ENCODE measurements at places on chromosomes 12 and 14.

- no peak for DNase-seq
Measured at GRCh38 chr12:18361433-18361832, 100.1 kb downstream of the PIK3C2G start.

GRCh38 chr12:92362785-92363184 is 217.1 kb upstream of the BTG1 start:
- DNase-seq = no peak

- DNase-seq = no peak
Measured at GRCh38 chr14:55688566-55688965, 108.6 kb downstream of the KTN1 start.

GRCh38 chr14:92507174-92507768 is 6.3 kb upstream of the RIN3 start:
- DNase-seq = no peak

GRCh38 chr12:93438266-93439050 is 3.3 kb downstream of the UBE2N start:
- DNase-seq = no peak

GRCh38 chr12:51383269-51383905 is 7.8 kb downstream of the GALNT6 start:
- DNase-seq = no peak

- no peak for DNase-seq
Measured at GRCh38 chr14:60815371-60815770, 80.8 kb downstream of the MNAT1 start.

GRCh38 chr12:91991399-91992187 is 154.1 kb downstream of the BTG1 start:
- no peak for DNase-seq

GRCh38 chr12:56029666-56030293 is 8.9 kb downstream of the IKZF4 start:
- no peak for DNase-seq

GRCh38 chr12:129558036-129558435 is 345.8 kb downstream of the TMEM132D start:
- DNase-seq = no peak

GRCh38 chr12:95022477-95022876 is 19.0 kb upstream of the NDUFA12 start:
- no peak for DNase-seq

DNA sequence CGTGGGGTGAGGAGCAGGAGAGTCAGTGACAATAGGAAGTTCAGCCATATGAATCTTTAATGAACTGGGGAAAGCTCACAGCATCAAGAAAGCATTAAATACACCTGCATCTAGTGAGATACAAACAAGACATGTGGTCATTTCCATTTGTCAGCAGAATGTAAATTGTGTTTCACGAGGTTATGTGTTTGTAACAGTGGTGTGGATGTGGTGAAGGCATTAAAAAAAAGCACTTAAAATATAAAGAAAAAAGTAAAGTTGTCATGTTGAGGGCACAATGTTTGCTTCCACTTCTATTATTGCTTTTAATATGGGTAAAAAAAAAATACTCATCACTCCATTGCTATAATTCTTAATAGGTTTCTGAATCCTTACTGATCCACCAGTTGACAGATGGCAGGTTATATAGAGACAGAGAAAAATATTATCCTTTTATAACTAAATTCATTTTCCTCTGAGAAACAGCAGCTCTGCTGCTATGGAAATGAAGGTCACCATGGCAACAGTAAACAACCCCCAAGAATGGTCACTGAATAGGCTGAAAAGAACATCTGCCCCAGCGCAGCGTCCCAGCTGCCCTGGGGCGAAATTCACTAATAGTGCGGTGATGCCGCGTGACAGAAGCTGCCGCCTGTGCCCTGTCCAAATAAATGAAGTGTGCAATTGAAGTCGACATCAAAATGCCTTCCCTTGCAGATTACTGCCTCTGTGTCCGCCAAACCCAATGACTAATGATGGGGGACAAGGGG is 226.1 kb downstream of the FOXN3 start:
- DNase-seq = no peak

GRCh38 chr12:113660936-113661335 is 189.3 kb upstream of the LHX5 start:
- DNase-seq = no peak

DNA sequence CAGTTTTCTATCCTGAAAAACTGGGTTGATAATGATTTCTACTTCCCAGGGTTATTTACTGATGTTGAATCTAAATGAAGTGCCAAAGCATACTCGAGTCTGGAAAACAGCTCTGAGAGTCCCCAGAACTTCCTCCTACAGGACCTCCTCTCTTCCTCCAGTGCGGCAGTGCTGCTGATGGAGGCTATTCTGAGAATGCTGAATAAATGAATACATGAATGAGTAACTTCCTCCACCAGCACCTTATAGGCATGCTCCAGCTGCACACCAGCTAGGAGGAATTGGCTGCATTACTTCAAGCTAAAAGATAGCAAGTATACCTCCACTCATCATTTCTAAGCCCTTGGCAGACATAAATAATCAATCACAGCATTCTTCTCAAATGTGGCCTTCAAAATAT is 448.8 kb upstream of the CCDC196 start:
- no peak for DNase-seq

DNA sequence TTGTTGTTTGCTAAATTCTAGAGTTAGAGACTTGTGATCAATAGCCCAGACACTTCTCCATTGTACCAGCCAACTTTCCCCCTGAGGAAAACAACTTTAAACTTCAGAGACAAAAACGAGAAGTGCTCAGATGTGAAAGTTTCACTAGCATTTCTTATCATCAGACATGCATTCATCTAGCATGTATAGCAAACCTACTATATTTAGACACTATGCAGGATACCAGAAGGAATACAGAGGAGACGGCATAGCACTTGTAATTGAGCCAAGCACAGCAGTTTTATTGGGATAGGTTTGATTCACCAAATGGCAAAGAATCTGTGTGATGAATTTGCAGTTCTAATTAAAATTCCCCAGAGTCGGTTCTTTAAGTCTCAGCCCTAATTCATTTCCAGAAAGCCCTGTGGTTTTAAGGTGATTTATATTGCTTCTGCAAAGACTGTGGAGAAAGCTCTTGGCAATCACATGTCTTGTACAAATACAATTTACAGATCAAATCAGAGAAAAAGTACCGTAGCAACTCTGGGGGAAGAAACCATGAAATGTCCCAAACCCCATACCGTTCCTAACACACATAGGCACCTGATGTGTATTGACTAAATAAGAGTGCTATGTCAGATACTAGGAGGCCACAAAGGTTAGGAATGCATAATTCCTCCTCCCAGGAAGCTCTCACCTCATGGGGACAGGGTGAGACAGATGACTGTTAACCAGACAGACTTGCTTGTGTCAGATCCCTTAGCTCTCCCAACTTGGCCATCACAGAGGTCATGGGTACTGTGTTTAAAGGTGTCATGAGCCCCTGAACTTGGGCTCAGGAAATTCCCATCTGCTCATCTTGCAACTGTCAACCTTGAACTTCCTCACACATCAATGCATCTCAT is 69.6 kb upstream of the KRAS start:
- no peak for DNase-seq

DNA sequence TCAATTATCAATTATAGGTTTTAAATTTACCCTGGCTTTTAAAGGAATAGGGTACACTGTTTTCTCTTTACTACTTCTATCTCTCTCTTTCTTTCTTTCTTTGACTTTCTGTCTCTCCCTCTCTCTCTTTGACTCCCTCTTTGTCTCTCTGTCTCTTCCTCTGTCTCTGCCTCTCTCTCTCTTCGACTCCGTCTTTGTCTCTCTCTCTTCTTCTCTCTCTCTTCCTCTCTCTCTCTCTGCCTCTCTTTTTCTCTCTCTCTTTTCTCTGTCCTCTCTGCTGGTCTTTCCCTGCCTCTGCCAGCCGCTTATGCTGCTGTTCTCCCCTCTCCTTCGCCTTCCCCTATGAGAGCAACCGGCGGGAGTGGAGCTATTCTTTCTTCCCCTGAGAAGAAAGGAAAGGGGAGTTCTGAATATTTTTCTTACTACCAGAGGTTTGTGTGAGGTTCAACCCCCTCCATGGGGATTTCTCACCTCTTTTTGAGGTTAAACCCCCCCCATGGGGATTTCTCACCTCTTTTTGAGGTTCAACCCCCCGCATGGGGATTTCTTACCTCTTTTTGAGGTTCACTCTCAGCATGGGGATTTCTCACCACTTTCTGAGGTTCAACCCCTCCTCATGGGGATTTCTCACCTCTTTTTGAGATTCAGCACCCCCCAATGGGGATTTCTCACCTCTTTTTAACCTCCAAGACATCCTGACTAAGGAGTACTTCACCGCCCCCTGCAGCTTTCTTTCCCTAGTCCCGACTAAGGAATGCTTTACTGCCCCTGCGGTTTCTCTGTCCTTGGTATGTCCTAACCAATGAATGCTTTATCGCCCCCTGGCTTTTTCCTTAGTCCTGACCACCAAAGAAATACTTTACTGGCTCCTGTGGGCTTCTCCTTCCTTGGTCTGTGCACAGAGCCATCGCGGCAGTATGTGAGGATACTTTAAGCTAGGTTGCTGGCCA is 27.4 kb upstream of the DDHD1 start:
- DNase-seq = peak; percentile 0

DNA sequence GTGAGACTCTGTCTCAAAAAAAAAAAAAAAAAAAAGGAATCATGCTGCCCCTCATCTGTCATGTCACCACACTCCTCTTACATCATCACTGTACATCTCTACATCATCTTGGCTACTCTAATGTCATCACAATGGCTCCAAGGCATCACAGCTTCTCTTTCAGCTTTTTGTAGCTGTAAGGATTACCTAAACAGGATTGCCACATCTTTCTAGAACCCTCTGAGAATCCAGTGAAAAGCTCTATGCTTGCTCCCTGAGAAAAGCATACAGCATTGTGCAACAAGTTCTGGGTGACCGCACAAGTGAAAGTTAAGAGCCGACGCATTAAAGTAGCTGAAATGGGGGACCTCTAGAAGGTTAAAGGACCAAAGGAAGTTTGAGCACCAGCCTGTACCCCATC is 272.5 kb downstream of the C12orf50 start:
- no peak for DNase-seq

DNA sequence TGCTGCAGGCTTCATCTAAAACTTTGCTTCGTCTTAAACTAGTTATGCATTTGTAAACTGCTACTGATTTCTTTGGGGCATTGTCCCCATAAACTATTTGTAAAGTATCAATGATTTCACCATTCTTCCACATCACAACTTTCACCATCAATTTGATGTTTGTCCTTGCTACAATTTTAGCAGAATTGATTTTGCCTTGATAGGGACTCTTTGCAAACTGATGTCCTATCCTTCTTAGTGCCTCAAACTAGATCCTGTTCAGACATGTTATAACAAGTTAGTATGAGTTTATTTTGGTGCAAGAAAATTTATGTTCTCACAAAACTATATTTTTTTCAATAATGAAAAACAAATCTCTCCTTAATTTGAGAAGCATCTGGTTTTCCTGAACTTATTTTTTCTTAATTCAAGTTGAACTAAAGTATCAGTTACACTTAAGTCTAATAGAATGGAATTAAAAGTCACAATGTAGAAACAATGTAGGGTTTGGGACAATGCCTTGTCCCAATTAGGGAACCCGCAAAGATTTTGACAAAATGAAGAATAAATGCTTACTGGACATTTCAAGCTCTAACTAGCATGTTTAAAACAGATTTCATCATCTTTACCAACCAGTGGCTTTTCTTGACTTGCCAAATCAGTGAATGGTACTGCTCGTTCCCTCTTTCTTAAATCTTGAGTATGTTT is 10.1 kb upstream of the ARID4A start:
- no peak for DNase-seq

- DNase-seq = no peak
Measured at GRCh38 chr14:68708343-68708742, 84.5 kb downstream of the ZFP36L1 start.

GRCh38 chr12:44507461-44507860 is 368.7 kb downstream of the NELL2 start:
- no peak for DNase-seq

- DNase-seq = no peak
Measured at GRCh38 chr14:91202234-91202974, 42.1 kb downstream of the GPR68 start.

GRCh38 chr14:49089107-49089506 is 497.1 kb downstream of the RPS29 start:
- no peak for DNase-seq

DNA sequence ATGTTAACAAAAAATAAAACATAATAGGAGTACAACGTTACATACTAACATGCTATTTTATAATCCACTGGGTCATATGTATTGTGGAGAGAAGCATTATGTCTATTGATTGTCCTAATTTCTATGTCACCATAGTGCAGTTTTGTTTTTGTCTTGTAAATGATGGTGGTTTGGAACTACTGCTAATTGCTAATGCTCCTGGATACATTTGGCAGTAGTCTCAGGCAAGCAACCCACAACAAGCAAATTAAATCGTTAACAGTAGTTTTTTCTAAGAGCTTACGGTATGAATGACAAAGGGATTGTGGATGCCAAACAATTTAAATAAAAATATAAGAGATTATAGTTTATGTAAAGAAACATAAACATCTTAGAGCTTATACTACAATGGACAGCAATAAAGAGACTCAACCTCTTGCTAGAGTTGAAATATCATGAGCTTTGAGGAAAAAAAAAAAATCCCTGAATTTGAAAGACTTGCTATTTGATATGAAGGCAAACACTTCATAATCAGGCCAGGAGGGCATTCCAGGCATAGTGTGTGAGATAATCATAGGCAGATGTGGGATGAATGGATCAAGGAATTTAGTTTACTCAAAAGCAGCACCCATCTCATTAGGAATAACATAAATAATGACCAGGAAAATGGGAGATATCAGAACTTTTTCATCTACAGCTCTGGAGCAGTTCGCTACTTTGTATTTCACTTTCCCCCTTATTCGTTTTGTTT is 181.3 kb downstream of the CCDC59 start:
- no peak for DNase-seq

DNA sequence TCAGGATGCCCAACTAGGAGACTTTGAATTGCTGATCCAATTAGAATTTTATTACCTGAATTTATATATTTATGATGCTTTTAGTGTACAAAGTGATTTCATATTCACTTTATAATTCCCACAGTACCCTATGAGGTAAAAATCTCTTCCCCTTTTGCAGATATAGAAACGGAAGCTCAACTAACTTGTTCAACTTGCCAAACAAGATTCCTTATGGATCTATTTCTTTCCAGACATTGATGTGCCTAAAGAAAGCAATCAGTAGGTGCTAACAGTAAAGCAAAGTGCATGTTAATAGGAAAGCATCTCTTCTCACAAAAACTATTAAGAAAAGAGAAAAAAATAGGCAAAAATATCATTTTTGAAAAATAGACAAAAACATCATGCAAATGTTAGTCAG is 65.9 kb upstream of the PPP1R12A start:
- no peak for DNase-seq

DNA sequence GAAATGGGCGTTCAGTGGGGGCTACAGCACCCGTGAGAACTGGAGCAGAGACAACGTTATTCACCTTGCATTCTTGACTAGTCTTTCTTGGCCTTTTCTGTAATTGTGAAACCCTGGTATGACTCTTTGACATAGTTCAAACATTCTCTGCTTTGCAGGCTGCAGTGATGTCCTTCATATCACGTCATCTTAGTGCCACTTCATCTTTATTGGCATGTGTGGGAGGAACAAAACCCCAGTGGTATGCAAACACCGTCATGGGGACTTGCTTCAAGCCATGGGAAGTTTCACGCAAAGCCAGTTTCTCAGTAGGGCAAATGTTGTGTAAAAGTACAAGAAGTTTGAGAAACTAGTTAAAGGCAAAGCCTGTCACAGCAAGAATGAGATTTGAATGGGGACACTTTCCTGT is 20.2 kb upstream of the DUSP16 start:
- DNase-seq = no peak

- DNase-seq = no peak
Measured at GRCh38 chr12:130752692-130753230, 36.7 kb upstream of the RIMBP2 start.
